Natural killer cell treated with Interleukin-12 subunit alpha and Interleukin-12 subunit beta and Interleukin-15 and Interleukin-18, amount 100 ng/mL, for 72 hours (primary cell): ENCODE measurements at places on chromosomes 5 and 9.

DNA sequence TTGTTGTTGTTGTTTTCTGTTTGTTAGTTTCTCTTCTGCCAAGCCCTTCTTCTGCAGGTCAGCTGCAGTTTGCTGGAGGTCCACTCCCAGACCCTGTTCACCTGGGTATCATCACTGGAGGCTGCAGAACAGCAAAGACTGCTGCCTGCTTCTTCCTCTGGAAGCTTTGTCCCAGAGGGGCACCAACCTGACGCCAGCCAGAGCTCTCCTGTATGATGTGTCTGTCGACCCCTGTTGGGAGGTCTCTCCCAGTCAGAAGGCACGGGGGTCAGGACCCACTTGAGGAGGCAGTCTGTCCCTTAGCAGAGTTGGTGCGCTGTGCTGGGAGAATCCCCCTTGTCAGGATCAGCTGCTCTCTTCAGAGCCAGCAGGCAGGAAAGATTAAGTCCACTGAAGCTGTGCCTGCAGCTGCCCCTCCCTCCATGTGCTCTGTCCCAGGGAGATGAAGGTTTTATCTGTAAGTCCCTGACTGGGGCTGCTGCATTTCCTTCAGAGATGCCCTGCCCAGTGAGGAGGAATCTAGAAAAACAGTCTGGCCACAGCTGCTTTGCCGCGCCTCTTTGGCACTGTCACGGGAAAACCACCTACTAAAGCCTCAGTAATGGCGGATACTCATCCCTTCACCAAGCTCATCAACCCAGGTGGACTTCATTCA lies 299.2 kb downstream of the EDIL3 start:
- H3K36me3 ChIP-seq, result no peaks in the 10 kb centered on the region
- no peak for DNase-seq
- no peak overlapping the region for H3K27ac ChIP-seq

DNA sequence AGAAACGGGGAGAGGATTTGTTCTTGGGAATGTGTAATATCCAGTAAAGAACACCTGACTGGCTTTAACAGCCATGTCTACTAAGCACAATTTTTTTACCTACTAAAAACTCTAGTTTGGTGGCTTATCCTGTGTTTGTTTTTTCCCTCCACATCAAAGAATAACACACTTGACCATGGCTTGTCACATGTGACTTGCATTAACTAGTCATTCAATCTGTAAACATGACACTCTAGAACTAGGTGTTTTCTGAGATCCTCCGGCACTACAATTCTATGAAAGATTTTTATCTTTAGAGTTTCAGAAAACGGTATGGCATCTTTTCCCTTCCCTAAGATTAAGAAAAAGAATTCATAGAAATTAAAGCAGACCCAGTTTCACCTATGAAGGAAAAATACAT lies 103.7 kb downstream of the CEMIP2 start:
- H3K27ac ChIP-seq, result no peak overlapping the region
- no peaks in the 10 kb centered on the region for H3K36me3 ChIP-seq
- H3K4me1 ChIP-seq, result peaks cover 14% of the 10 kb centered on the region
- H3K4me3 ChIP-seq, result no peak overlapping the region
- no peak for DNase-seq
- peaks cover 5% of the 10 kb centered on the region for H3K27me3 ChIP-seq

- H3K4me3 ChIP-seq, result no peak overlapping the region
- peaks cover 13% of the 10 kb centered on the region for H3K27me3 ChIP-seq
- H3K27ac ChIP-seq, result no peak overlapping the region
- H3K4me1 ChIP-seq, result no peaks in the 10 kb centered on the region
Measured at GRCh38 chr9:101510459-101510858, 23.2 kb upstream of the RNF20 start.

- H3K36me3 ChIP-seq, result peaks cover 8% of the 10 kb centered on the region
- H3K27me3 ChIP-seq, result peaks cover 30% of the 10 kb centered on the region
Measured at GRCh38 chr5:129461711-129462332, 1.7 kb downstream of the ADAMTS19 start.

GRCh38 chr9:26779062-26779461 lies 113.5 kb downstream of the CAAP1 start:
- H3K4me1 ChIP-seq, result no peaks in the 10 kb centered on the region
- no peaks in the 10 kb centered on the region for H3K27me3 ChIP-seq

DNA sequence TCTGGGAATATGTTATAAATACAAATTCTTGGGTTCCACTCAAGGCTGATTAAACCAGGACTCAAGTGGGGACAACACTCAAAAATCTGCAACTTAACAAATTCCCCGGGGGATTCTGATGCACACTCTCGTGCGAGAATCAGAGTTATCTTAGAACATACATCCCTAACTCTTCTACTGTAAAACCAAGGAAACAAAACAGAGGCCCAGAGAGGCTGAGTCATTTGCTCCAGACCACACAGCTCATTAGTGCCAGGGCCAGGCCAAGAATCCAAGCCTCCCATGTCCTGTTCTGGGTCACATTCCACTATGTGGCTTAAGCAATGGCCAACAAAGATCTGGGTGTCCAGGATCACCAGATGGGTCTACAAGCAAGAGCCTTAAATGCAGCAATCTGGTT lies 166.0 kb downstream of the ADAMTS12 start:
- no peaks in the 10 kb centered on the region for H3K27me3 ChIP-seq
- no peaks in the 10 kb centered on the region for H3K36me3 ChIP-seq
- no peaks in the 10 kb centered on the region for H3K4me1 ChIP-seq

DNA sequence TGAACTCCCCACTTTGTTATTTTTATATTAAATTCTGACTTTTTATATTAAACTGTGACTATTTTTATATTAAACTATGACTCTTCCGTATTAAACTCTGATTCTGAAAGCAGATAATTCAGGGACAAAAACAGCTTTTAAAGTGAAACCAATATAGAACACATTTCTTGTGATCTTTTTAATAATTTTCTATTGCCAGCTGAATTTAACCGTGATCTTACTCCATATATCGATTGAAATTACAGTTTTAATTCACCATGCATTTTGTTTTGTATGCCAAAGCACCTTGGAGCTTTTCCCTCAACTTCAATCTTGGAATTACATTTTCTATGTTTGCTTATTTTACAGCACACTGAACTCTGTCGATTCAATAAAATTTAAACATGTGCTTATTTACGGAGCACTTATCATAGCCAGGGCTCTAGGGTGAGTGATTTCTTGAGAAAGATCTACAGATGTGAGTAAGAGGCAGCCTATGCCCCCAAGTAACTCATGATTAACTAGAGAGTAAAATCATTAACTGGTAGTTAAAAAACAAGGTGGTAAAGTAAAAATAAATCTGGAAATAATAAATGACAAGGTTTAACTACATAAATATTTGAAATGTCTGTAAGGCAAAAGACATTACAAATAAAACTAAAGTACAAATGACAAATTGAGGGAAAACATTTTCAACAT lies 72.9 kb upstream of the ALDH1B1 start:
- H3K4me1 ChIP-seq, result no peaks in the 10 kb centered on the region
- H3K36me3 ChIP-seq, result no peaks in the 10 kb centered on the region
- peaks cover 13% of the 10 kb centered on the region for H3K27me3 ChIP-seq
- no peak overlapping the region for H3K4me3 ChIP-seq
- no peak for DNase-seq

GRCh38 chr5:112977440-112977861 lies 853 bp downstream of the DCP2 start:
- peaks cover 6% of the 10 kb centered on the region for H3K36me3 ChIP-seq
- no peak for DNase-seq
- peak overlapping the region; percentile 95 for H3K27ac ChIP-seq
- H3K27me3 ChIP-seq, result no peaks in the 10 kb centered on the region
- peaks cover 53% of the 10 kb centered on the region for H3K4me1 ChIP-seq

DNA sequence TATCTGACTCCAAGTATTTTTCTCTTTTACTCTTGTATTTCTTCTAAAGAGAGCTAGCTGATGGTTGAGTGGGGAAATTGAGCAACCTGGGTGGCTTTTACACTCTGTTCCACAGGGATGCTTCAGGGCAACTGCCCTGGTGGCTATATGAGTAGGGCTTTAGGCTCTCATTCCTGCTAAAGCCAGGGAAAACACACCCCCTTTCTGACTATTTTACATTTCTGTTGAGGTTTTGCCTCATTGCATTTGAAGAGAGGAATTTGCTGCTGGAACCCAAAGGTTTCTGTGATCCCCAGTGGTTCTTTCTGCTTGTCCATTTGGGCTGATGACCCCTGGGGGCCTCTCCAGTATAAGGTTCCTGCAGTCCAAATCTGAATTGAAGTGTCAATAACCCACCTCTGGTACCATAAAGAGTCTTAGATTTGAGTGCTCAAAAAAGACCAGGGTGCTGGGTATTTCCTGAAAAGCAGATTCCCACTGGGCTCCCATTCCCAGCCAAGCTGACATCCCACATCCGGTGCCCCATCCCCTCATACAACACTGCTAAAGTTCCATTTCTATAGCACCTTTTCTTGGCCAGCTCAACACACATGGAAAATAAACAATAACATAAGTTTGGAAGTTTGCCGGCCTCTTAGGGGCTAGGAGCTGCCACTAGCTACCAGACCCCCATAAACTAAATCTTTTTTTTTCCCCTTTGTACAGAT lies 59.5 kb downstream of the PAPPA start:
- DNase-seq, result no peak
- no peaks in the 10 kb centered on the region for H3K36me3 ChIP-seq
- H3K4me1 ChIP-seq, result no peaks in the 10 kb centered on the region
- no peaks in the 10 kb centered on the region for H3K27me3 ChIP-seq
- H3K4me3 ChIP-seq, result no peak overlapping the region
